Cardiac septum (tissue), 1 donor: ENCODE measurements at places on chromosomes 12 and 14.

DNA sequence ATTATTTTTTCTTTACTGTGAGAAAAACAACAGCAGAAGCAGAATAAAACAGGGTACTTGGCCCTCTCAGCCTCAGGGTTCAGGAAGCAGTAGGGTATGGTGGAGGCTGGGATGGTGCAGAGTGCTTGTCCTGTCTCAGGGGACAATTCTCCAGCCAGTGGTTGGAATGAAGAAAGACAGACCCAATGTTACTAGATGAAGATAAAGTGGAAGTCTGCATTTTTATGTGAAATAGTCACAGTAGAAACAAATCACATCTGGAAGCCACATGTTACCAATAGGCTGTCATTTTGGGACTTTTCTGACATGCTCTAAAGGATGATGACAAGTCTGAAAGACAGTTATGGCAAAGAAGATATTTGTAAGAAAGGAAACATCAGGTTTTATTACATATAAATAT, 32.3 kb downstream of the PROX2 start:
- no peak for DNase-seq

GRCh38 chr14:88164906-88165534, 158.0 kb downstream of the KCNK10 start:
- DNase-seq = no peak

DNA sequence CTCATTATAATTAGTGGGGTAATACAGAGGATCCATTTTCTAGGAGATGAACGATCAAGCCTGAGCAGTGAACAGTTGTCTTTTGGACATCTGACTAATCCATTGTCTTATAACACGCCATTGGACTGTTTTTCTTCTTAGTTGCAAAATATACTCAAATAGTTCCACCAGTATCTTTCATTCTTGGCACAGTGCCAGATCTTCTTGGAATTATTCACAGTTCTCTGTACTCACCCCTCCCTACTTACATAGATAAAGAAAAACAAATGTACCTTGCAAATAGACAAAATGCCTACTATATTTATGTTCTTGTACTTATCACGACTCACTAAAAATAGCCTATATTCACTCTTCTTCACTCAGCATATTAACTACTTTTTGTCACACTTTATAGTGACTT, 3.8 kb downstream of the CBLN3 start:
- no peak for DNase-seq

- no peak for DNase-seq
Observed at GRCh38 chr12:113697104-113697503, 225.4 kb upstream of the LHX5 start.

DNA sequence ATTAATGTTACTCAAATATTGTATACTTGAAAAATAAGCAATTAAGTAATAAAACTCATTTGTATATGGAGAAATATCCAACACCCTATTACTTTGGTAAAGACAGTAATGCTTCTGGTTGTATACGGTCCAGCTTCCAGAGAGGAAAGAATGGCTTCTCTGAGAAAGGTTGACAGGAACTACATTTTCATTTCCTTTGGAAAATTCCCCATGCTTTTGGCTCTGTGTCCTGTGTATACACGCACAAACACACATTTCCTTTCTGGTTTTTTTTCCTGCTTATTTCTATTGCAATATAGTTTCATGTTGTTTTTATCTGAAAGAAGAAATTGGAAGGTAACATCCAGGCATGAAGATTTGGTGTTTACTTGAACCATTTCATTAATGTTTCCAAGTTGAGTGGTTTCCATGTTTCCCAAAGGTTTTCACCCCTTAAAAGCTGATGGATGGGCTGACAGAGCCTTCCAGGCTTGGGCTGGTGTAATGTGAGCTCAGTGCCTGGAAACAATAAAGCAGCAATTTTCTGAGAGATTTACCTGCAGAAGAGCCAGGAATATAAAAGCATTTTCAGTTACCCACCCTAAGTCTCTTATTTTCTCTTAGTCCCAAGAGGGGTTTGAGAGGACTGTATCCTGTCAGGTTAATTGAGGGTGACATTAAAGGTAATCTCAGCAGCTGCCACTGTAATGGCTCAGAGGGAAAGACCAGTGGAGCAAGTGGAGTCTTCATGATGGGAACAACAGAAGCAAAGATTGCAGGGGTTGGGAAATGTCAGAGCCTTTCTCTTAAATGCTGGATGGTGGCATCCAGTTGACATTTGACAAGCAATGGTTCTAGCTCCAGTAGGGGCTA, 33.4 kb upstream of the TMTC1 start:
- no peak for DNase-seq

DNA sequence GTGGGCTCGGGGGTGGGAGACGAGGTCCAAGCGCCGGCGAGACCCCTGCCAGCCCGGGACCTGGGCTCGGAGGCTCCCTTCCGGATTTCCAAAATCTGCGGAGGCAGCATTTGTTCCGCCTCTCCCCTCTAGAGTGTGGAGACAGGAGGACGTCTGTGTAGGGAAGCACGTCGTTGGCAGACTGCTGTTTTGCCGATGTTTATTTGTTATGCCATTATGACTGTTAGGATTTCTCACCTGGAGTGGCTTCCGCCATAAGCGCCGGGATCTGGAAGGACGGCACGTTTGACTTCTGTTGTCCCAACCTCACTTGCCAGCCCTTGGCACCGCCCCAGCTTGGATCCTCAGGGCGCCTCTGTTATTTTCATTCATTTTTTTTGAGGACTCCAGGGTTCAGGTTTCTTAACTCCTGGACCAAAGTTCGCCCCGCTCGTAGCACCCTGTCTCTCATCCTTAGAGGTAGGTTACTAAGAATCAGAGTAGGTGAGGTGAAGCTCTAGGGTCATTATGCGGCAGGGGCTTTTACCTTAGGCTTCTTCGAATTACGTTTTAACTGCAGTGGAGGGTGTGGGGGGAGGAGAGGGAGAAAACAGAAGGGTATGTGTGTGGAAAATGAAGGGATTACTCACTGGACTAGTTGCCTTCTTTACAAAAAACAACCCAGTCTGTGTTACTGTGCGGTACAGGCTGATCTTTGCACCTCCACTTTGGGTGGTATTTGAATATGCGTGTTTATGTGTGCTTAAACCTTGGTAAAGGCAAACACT, 547 bp upstream of the PYGL start:
- no peak for DNase-seq

DNA sequence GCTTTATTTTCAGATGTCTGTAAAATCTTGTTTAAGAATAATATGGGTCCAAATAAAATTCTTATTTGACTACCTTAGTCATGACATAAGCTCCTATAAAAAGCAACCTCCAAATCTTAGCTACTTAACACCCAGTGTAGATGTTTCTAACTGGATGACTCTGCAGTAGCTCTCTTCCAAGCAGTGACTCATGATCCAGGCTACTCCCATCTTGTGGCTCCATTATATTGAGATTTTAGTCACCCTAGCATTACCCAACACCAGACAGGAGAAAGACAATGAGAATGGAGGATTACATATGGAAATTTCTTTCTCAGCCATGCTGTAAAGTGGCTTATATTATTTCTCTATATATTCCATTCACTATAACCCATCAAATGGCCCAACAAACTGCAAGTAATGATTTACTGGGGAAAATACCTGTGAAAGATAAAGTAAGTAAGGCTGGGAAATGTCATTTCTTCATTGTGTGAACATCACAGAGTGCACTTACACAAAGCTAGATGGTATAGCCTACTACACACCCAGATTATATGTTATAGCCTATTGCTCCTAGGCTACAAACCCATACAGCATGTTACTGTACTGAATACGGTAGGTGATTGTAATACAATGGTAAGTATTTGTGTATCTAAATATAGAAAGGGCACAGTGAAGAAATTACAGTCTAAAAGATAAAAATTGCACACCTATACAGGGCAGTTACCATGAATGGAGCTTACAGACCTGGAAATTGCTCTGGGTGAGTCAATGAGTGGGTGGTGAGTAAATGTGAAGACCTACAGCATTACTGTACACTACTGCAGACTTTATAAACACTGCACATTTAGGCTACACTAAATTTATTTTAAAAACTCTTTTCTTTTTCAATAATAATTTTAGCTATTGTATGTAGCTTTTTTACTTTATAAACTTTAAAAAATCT, 163.2 kb downstream of the DYRK2 start:
- DNase-seq = no peak

GRCh38 chr12:117165342-117165741, 24.9 kb downstream of the FBXO21 start:
- DNase-seq = no peak

GRCh38 chr14:56660677-56661389, 81.2 kb downstream of the TMEM260 start:
- DNase-seq = no peak

DNA sequence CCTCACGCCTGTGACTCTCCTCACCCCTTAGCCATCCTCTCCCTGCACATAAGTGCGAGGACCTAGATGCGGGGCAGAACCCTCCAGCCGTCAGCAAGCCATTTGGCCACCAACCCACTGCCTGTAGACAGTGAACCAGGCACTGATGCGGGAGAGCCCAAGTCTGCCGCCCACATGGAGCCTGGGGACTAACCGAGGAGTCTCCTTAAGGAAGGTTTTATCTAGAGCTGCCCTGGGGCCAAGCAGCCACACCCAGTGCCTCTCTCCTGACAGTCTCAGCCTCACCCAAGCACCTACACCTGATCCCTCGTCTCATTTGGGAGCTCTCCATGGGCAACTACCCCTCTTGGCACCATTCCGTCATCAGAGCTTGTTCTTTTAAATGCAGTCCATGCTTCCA, 72.7 kb downstream of the CHGA start:
- DNase-seq = no peak

DNA sequence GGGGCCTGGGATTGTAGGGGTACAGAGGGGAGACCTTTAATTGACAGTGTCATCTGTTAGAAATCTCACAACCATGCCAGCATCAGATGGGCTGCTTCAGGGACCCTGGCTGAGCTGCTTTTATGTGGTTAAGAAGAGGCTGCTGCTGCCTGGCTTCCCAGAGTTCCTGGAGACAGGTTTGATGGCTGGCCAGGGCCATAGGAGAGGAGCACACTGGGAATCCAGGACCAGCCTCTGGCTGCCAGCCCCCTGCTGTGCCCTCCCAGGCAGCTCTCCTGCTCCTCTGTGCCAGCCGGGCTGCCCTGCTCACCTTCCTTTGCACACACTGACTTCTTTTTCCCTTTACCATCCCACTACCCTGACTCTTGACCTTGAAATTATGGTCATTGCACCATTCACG, 507 bp upstream of the KRT73 start:
- DNase-seq = no peak

DNA sequence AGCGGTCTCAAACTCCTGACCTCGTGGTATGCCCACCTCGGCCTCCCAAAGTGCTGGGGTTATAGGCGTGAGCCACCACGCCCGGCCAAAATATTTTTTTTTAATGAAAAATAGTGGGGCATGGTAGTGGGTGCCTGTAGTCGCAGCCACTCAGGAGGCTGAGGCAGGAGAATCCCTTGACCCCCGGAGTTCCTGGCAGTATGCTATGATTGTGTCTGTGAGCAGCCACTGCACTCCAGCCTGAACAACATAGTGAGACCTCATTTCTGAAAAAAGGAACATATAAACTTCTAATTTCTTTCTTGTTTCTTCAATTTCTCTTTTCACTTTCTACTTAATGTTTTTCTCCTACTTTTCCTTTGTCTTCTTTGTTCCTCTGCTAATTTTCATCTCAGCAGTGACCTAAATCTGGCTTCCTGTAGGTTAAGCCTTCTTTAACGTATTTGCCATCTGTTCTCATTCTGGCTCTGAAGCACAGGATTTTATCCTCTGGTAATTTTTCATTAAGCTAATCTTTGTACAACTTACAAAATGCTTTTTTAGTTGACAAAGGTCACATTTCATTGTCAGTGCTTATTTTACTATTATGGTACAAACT, 4.5 kb upstream of the RPGRIP1 start:
- no peak for DNase-seq

- DNase-seq = no peak
Observed at GRCh38 chr12:56341616-56342015, 2.9 kb downstream of the IL23A start.

- peak; percentile 54 for DNase-seq
Observed at GRCh38 chr12:131131077-131131807, 177.5 kb downstream of the ADGRD1 start.

GRCh38 chr14:21528381-21529348, 2.5 kb upstream of the SALL2 start:
- DNase-seq = no peak
